ENCODE measurements at places on chromosomes 5 and 9.

DNA sequence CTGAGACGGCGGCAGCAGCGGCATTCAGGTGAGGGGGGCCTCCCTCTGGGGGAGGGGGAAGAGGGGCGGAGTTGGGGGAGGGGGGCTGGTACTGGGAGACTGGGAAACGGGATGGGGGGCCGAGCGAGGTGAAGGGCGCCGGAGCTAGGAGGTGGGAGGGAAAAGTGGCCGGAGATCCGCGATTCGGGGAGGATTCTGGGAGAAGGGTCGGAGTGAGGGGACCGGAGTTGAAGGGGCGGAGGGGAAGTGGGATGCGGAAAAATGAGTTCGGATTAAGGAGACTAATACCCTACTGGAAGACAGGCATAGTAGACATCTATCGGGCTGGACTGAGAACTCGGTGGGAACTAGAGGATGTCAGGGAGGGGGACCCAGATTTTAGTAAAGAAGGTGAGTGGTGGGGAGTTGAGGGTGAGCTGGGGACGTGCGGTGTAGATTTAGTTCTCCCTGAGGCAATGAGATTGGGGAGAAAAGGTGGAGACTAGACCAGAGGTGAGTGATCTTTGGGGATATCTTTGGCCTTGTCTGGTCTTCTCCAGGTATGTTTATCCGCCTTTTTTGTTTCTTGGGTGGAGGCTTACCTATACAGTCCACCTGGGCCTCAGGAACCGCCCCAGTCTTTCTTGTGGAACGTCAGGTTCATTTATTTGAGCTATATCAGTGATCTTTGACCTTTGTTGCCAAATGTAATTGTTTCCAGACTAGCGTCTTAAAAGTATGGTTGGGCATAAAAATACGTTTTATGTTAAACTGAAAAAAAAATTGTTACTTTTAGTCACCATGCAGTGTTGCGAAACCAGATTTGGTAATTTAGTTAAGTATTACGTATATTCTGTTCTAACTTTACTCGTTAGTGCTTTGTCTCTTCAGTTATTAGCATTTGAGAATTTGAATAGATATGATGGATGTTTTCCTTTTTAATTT is 632 bp downstream of the UBAP1 start:
- DNase-seq, result no peak

- DNase-seq, result no peak
Measured at GRCh38 chr5:76074487-76075065, 8.6 kb upstream of the SV2C start.

DNA sequence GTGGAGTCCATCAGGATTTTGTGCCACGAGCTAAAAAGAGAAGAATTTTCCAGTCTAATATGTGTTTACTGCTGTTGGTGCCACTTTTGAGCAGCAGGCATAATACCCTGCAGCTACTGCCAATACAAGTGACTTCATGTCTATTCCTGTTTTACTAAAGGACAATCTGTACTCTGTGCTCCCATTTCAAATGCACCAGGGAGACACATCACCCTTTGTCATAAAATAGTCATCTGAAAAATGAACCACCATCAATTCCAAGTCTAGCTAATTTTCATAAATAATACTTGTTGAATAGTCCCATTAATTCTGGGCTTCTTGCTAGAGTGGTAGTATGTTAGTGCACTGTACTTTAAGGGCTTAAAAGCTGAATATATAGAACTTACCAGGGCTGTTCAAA is 8.9 kb upstream of the PKD2L2 start:
- no peak for DNase-seq

DNA sequence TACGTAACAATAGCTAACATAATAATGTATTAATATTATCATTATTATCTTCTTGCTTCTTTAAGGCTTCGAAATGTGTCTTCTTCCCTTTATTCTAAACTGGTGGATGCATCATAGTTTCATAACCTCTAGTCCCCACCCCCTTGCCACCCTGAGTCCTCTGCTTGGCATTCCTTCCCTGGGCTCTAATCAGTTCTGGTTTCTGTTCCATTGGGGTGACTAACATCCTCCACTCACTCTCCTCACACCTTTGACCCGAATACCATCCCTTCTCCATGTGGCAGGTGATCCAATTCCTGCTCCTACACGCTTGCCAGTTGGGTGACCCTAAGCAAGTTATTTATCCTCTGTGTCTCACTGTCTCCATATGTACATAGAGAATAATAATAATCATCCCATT is 286.1 kb downstream of the TRPM3 start:
- DNase-seq, result no peak

DNA sequence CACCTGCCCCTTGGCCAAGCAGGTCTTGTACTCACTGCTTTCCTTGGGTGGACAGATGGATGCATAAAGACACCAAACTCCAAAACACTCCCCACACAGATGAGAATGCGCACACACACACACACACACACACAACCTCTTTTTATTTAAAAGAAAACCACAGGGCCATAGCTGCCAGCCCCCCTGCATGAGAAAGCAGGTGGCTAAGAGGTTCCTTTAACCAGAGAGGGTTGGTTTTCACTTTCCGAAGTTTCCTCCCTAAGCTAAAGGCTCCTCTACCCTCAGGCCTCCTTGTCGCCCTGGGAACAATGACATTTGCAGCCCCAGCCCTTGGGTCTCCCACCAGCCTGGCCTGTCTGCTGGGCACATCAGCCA is 11.1 kb downstream of the NR5A1 start:
- DNase-seq, result no peak

DNA sequence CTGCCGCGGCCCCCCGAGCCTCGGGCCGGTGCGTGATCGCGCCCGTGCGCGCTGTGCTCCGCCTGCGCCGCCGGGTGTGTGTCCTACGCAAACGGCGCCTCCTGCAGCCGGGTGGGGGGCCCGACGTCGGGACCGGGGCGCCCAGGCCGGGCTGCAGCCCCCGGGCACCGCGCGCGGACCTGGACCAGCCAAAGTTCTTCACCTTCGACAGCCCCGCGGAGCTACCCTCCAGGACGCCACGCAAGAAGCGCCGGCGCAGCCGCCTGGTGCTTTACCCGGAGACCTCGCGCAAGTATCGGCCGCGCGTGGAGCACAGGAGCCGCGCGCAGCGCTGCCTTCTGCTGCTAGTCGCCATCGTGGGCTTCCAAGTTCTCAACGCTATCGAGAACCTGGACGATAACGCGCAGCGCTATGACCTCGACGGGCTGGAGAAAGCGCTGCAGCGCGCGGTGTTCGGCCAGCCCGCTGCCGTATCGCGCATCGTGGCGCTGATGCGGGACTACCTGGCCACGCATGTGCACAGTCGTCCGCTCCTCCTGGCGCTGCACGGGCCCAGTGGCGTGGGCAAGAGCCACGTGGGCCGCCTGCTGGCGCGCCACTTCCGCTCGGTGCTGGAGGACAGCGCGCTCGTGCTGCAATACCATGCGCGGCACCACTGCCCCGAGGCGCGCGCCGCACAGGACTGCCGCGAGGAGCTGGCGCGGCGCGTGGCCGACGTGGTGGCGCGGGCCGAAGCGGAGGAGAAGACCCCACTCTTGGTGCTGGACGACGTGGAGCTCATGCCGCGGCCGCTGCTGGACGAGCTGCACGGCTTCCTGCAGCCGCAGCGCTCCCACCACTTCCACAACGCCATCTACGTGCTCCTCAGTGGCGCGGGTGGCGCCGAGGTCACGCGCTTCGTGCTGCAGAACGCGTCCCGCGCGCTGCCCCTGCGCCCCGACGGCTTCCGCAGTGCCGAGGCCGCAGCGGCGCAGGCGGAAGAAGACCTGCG is 1.5 kb downstream of the TOR4A start:
- DNase-seq, result no peak

- DNase-seq, result no peak
Measured at GRCh38 chr9:123305879-123306278, 37.5 kb upstream of the STRBP start.

- no peak for DNase-seq
Measured at GRCh38 chr5:179495906-179496455, 54.4 kb upstream of the RUFY1 start.

GRCh38 chr9:125700791-125701190 is 6.2 kb downstream of the MAPKAP1 start:
- no peak for DNase-seq

DNA sequence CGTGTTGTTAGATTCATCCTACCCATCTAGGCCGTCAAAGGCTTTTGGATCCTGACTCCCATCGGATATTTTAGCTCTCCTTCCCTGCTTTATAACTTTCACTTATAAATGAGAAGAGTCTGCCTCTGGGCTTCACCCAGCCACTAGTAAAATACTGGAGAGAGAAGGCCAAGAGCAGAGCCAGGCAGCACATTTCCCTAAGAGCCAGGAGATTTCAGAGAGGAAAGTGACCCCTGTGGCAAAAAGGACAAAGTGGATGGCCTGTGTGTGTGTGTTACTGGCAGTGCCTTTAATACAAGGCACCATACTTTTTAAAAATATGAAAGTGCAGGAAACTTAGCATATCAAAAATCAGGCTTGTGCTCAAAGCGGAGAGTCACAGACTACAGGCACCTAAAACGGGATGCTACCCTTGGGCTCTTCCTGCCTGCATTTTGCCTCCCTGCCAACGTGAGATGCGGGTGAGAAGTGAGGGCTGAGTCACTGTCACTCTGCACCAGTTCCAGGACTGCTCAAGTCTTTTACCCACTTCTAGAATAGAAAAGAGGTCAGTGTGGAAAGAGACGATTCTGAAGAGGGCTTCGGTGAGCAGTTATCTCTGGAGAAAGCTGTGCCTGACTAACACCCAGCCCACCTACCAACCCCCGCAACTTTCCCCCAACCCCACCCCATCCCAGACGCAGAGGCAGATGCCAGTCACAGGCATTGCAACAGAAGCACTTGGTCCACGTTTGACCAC is 15.9 kb downstream of the NFIL3 start:
- DNase-seq, result no peak

- DNase-seq, result no peak
Measured at GRCh38 chr5:173629628-173630027, 13.2 kb upstream of the BOD1 start.

GRCh38 chr9:35526087-35526801 is 36.3 kb downstream of the RUSC2 start:
- no peak for DNase-seq

GRCh38 chr5:35383041-35383440 is 152.8 kb upstream of the PRLR start:
- no peak for DNase-seq

DNA sequence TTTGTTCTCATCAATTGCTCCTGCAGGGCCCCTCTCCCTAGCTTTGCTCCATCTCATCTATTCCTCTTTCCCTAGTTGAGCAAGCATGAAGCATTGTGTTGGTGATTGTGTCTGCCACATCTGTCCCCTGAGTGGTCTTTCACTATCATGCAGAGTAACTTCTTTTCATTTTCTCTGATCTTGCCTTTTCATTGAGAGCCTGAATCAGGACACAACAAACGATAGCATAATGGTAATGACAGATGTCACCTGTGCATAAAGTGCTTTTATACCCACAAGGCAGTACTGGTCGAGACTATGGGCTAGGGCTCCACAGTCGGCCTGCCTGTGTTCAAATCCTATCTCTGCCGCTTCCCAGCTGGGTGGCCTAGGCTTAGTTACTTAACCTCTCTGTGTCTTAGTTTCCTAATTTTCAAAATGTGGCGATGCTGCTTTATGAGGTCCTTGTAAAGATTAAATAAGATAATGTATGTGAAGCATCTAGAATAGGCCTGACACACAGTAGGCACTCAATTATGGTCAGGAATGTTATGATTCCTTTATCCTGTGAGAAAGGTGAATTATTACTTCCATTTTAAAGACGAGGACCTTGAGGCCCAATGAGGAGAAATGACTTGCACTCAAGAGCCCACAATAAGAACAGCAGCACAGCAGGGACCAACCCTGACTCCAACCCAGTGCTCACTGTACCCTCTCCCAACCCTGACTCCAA is 137.1 kb upstream of the ZNF618 start:
- DNase-seq, result no peak

- no peak for DNase-seq
Measured at GRCh38 chr5:122464191-122464590, 152.2 kb downstream of the SNCAIP start.

- DNase-seq, result no peak
Measured at GRCh38 chr5:174313615-174314014, 268.1 kb downstream of the NSG2 start.

GRCh38 chr5:172223901-172224873 is 30.2 kb downstream of the EFCAB9 start:
- DNase-seq, result no peak

DNA sequence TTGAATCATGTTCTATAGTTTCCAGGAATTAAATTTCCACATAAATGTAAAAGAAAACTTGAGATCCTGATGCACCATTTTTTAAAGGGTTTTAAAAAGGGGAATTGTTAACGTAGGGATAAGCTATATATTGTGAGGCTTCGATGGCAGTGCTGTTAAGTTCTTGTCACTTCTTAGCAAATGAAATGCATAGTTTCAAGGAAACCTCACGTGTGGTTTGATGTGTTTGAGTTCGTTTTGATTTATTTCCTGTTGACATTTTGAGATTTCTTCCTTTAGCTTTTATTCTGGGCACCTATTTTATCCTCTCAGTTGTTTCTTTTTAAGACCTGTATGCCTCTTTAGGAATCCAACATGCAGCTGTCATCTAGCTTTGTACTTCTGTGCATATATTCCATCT is 301.0 kb downstream of the DOCK8 start:
- DNase-seq, result no peak

- no peak for DNase-seq
Measured at GRCh38 chr9:134494273-134494815, 147.3 kb upstream of the COL5A1 start.

DNA sequence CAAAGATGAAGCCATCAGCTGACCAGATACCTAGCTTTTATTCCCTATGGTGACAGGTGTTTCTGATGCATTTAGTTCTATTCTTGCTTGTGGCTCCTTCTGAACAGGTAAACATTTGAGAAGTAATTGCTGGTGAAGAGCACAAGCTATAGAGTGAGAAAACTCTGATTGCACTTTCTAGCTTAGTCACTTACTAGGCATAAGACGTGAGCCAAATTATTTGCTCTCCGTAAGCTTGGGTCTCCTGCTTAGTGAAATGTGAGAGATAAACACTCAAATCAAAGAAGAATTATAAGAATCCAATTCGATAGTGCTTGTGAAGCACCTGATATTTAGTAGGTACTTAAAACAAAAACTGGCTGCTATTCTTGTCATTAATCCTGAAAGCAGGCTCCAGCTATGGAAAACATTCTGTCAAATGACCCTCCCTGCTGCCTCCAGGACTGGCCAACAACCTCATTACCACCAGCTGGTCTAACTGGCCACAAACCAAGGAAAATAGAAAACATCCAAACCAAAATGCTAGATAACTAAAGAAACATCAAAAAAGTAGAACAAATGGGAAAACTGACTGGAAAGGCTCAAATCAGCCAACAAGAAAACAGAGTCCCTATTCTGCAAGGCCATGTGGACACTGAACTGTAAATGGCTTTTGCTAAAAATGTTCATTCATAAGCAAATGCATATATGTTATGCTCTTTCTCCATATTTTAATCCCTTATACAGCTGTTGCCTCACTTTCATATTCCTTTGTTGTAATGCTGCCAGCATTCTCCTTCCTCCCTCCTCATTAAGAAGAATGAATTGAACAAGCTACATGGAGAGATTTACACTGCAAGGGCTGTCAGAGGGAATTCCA is 616.1 kb downstream of the DTWD2 start:
- DNase-seq, result no peak

GRCh38 chr5:1779021-1779680 is 20.5 kb downstream of the MRPL36 start:
- no peak for DNase-seq

Measured in SHP77 treated with DMSO at 0.1 percent for 48 hours (cell line).